ENCODE measurements at places on chromosomes 1 and 21. TPM values are rescaled to one million over a fixed set of nuclear protein-coding genes. Genes with fewer than 3 reads are reported as not detected.

Gene SELL
- total RNA-seq = 595 TPM

GRCh38 chr1:223556414-223557129, 108.9 kb downstream of the CAPN8 start:
- no peaks in the 10 kb centered on the region for H3K36me3 ChIP-seq
- no peaks in the 10 kb centered on the region for H3K27me3 ChIP-seq
- no peak overlapping the region for H3K27ac ChIP-seq
- peaks cover 4% of the 10 kb centered on the region for H3K4me1 ChIP-seq

- peaks cover 2% of the 10 kb centered on the region for H3K27me3 ChIP-seq
- H3K27ac ChIP-seq = no peak overlapping the region
- H3K4me3 ChIP-seq = no peak overlapping the region
Observed at GRCh38 chr1:30085811-30086770, 637.3 kb downstream of the MATN1 start.

Gene CD1C
- not detected for total RNA-seq

- no peaks in the 10 kb centered on the region for H3K27me3 ChIP-seq
- peaks cover 25% of the 10 kb centered on the region for H3K36me3 ChIP-seq
- peaks cover 29% of the 10 kb centered on the region for H3K4me1 ChIP-seq
- H3K27ac ChIP-seq = no peak overlapping the region
- H3K4me3 ChIP-seq = no peak overlapping the region
Observed at GRCh38 chr1:94425821-94426484, 7.8 kb downstream of the ABCD3 start.

- H3K27me3 ChIP-seq = peaks cover 9% of the 10 kb centered on the region
- peak overlapping the region; percentile 83 for H3K4me3 ChIP-seq
- peak overlapping the region; percentile 55 for H3K27ac ChIP-seq
- peaks cover 20% of the 10 kb centered on the region for H3K4me1 ChIP-seq
- no peak for DNase-seq
Observed at GRCh38 chr1:65253800-65254319, 55.5 kb upstream of the DNAJC6 start.

DNA sequence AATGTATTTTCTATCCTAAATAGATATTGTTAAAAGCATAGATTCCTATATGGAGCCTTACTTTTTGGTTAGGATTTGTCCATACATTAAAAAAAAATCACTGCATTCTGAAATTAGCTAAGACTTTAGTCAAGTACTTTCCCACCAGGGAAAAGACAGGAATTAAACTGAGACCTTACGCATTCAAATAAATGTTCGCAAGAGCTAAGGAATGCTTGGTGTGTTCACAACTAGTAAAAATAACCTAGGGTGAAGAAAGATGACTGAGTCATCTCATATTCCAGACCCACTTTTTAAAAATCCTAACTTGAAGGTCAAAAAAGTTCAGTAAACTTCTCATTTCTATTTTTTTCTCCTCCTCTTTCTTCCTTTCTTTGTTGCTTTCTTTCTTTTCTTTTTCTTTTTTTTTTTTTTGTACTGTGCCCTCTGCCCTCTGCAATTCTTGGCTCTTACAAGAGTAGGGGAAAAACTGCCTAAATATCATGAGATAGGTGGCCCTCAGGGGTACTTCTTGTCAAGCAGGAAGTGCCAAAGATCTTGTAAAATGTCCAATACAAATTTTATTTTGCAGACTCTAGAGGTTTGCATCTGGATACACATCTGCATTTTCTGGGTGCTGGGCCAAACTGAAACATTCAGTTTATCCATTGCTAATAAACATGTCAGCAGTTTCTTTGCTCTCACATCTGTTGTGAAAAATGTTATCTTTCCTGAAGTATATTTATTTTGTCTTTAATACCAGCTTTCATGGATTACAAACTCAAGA, 121.4 kb upstream of the GORAB start:
- no peak overlapping the region for H3K4me3 ChIP-seq
- no peak overlapping the region for H3K27ac ChIP-seq
- peaks cover 2% of the 10 kb centered on the region for H3K27me3 ChIP-seq
- no peaks in the 10 kb centered on the region for H3K4me1 ChIP-seq
- no peak for DNase-seq

Gene C1orf185
- total RNA-seq = not detected

- H3K27ac ChIP-seq = no peak overlapping the region
- H3K4me3 ChIP-seq = no peak overlapping the region
- DNase-seq = no peak
- H3K36me3 ChIP-seq = peaks cover 9% of the 10 kb centered on the region
Observed at GRCh38 chr21:42286416-42286815, 28.8 kb downstream of the TFF3 start.

- peaks cover 77% of the 10 kb centered on the region for H3K4me1 ChIP-seq
- no peak for DNase-seq
- peaks cover 7% of the 10 kb centered on the region for H3K27me3 ChIP-seq
- peaks cover 50% of the 10 kb centered on the region for H3K36me3 ChIP-seq
- peak overlapping the region; percentile 58 for H3K4me3 ChIP-seq
- H3K27ac ChIP-seq = peak overlapping the region; percentile 88
Observed at GRCh38 chr1:25774206-25774803, 25.7 kb upstream of the SELENON start.

- H3K36me3 ChIP-seq = no peaks in the 10 kb centered on the region
- no peaks in the 10 kb centered on the region for H3K4me1 ChIP-seq
- H3K27me3 ChIP-seq = peaks cover 12% of the 10 kb centered on the region
Observed at GRCh38 chr1:205642679-205643307, 11.0 kb upstream of the ELK4 start.

GRCh38 chr1:21175670-21176581, 771 bp downstream of the EIF4G3 start:
- H3K36me3 ChIP-seq = peaks cover 7% of the 10 kb centered on the region
- peaks cover 23% of the 10 kb centered on the region for H3K4me1 ChIP-seq
- DNase-seq = peak; percentile 42
- H3K4me3 ChIP-seq = peak overlapping the region; percentile 81

DNA sequence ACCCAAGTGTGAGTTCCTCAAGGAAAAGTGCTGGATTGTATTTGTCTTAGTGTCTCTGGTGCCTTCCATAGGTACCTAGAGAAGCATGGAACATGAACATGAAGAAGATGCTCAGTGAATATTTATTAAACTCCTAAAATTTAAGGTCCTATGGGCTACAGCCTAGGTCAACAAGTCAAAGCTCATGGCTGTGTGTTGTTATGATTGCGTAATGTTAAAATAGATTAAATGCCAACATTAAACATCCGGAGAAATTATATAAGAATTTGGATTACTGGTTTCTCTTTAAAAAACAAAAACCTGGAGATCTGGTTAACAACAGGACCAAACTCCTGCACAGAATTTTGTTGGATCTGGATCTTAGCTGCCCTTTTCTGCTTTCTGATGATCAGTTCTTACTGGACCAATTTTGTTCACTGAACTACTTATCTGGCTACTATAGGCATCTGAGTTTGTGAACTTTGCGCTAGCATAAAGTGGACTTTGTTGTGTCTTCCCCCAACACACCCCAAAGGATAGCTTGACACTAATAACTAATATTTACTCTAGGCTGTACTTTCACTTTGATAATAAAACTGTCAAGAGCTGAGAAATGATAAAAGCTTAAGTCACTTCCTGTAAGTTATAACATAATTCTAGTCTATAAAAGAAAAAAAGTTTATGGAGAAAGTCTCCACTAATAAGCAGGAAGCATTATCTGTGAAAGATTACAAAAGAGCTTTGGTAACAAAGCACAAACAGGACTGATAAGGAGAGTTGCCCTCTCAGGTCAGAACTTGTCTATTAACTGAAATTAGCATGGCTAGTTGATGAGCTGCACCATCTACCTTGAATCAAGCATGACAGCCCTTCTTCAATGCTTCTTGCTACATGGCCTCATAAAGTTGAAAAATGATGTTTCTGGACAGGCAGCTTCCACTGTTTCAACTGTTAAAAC, 20.7 kb downstream of the F5 start:
- H3K27ac ChIP-seq = no peak overlapping the region
- H3K4me1 ChIP-seq = peaks cover 18% of the 10 kb centered on the region
- no peak overlapping the region for H3K4me3 ChIP-seq
- no peaks in the 10 kb centered on the region for H3K27me3 ChIP-seq

DNA sequence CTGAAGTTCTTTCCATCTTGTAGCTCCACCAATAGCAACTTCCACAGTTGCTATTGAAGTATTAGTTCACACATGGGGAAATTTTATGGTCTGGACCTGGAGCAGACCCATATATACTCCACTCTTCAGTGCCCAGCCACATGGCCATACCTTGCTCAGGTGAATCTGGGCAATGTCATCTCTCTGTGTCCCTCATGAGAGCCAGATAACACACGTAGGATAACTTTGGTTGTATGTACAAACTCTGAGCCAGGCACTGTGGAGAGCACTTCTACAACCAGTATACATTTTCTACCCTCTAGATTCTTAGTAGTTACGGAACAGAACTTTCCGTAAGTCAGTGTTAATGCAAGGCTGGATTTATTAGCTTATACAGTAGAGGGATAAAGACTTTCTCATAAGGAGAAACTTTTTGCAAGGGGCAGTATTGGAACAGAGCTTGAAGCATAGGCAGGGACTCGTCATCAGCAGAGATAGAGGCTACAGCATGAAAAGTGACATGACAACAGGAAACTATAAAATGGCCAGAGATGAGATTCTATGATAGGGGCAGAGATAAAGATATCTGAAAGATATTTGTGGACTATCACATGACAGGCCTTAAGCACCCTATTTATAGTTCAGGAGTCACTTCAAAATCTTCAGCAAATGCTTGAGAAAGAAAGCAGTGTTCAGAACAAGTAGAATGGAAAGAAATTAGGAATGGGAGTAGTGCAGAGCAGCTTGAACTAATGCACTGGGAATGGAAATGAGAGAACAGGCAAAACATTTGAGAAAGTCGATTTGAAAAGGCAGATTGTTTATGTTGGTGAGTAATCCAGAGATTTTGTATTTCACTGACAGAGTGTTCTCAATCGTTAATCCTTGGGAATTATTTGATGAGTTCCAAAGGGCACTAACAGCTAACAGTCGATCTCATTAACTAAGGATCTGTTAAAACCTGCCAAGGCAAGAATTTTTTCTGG, 481.8 kb downstream of the USP25 start:
- no peak overlapping the region for H3K27ac ChIP-seq
- DNase-seq = no peak
- H3K36me3 ChIP-seq = no peaks in the 10 kb centered on the region
- H3K4me1 ChIP-seq = no peaks in the 10 kb centered on the region
- H3K27me3 ChIP-seq = peaks cover under 1% of the 10 kb centered on the region

- peaks cover 71% of the 10 kb centered on the region for H3K4me1 ChIP-seq
- peak overlapping the region; percentile 93 for H3K27ac ChIP-seq
- peak overlapping the region; percentile 97 for H3K4me3 ChIP-seq
- peak; percentile 78 for DNase-seq
Observed at GRCh38 chr1:6028042-6028850, 17.4 kb upstream of the KCNAB2 start.

Gene LCE6A
- not detected for total RNA-seq

Gene STUM
- total RNA-seq = not detected

GRCh38 chr21:41809891-41810596, 43.2 kb upstream of the RIPK4 start:
- no peak for DNase-seq
- no peak overlapping the region for H3K27ac ChIP-seq
- no peaks in the 10 kb centered on the region for H3K27me3 ChIP-seq
- peaks cover 18% of the 10 kb centered on the region for H3K36me3 ChIP-seq

Gene TNNT2
- not detected for total RNA-seq

Gene SYDE2
- total RNA-seq = 1.6 TPM

GRCh38 chr1:239858057-239858456, 233.6 kb upstream of the FMN2 start:
- H3K4me3 ChIP-seq = no peak overlapping the region
- H3K4me1 ChIP-seq = no peaks in the 10 kb centered on the region
- no peak for DNase-seq
- H3K27me3 ChIP-seq = no peaks in the 10 kb centered on the region

DNA sequence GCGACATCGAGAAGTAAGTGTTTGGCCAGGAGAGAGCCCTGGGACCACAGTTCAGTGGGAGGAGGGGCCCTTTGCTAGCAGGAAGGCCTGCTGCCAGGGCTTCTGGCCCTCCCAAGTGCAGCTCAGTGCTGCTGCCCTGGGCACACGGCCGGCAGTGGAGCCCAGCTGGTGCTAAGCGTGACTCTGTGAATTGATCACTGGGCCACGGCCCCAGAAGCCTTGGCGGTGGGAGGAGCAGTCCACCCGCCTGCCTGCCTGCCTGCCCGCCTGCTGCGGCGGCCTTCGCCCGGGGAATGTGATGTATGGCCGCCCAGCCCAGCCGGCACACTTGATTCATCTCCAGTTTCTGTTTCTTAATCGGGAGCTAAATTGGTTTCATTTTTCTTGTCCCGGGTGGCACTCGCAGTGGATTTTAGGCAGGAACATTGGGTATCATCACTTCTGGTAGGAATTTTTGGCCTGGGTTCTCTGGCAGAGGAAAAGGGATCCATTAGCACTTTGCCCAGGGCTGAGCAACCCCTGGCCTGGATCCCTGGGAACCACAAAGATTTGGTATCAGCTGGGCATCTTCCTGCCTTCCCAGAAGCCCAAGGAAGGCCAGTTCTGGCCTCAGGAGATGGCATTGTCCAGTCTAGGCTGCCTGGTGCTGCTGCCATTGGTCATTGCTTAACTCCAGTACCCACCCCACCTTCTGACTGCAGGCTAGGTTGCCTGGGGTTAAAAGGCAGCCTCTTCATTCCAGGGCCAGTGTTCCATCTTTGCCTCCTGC, 28.6 kb downstream of the TMEM53 start:
- peaks cover 11% of the 10 kb centered on the region for H3K36me3 ChIP-seq
- no peak overlapping the region for H3K4me3 ChIP-seq
- no peaks in the 10 kb centered on the region for H3K27me3 ChIP-seq
- no peak overlapping the region for H3K27ac ChIP-seq
- no peaks in the 10 kb centered on the region for H3K4me1 ChIP-seq

Gene TDRD10
- not detected for total RNA-seq

All from activated CD4-positive, alpha-beta T cell treated with anti-CD3 and anti-CD28 coated beads, Interleukin-2, amount 10 ng/mL, durations not matched to agents 7 days and 5 days (primary cell).